ENCODE measurements at places on chromosomes 12 and 14. TPM values are rescaled to one million over a fixed set of nuclear protein-coding genes. Genes with fewer than 3 reads are reported as not detected.

SPX gene
- not detected for total RNA-seq

GYS2 gene
- total RNA-seq, result not detected

SMIM41 gene
- not detected for total RNA-seq

KLRK1 gene
- 112 TPM for total RNA-seq

ARPC3 gene
- total RNA-seq, result 229 TPM

ACOT4 gene
- total RNA-seq, result 2.2 TPM

TMEM106C gene
- 148 TPM for total RNA-seq

FOS gene
- total RNA-seq, result 84.6 TPM

SSPN gene
- not detected for total RNA-seq
